ENCODE measurements at places on chromosomes 11 and 22. TPM values are rescaled to one million over a fixed set of nuclear protein-coding genes. Genes with fewer than 3 reads are reported as not detected.

- H3K4me1 ChIP-seq, result no peaks in the 10 kb centered on the region
- no peaks in the 10 kb centered on the region for H3K36me3 ChIP-seq
- H3K4me3 ChIP-seq, result no peak overlapping the region
- no peaks in the 10 kb centered on the region for H3K27me3 ChIP-seq
Measured at GRCh38 chr11:105821372-105821771, 200.7 kb downstream of the MSANTD4 start.

GRCh38 chr22:16717699-16718558, 107.3 kb downstream of the XKR3 start:
- no peak overlapping the region for H3K4me3 ChIP-seq
- H3K36me3 ChIP-seq, result no peaks in the 10 kb centered on the region
- H3K4me1 ChIP-seq, result no peaks in the 10 kb centered on the region
- H3K27ac ChIP-seq, result no peak overlapping the region

GRCh38 chr11:120401506-120401905, 65.3 kb downstream of the ARHGEF12 start:
- DNase-seq, result no peak
- H3K4me3 ChIP-seq, result no peak overlapping the region
- no peaks in the 10 kb centered on the region for H3K36me3 ChIP-seq

Gene TMEM25
- total RNA-seq, result 64.3 TPM

DNA sequence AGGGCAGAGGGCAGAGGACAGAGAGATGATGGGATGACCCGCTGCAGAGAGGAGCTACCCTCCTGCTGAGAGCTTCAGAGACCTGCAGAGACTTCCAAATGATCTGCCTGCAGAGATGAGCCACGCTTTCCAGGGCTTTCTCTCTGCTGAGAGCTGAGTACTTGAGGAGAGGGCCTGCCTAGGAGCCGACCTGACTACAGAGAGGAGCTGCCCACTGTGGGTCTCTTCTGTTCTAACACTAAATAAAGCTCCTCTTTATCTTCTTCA, 45.9 kb upstream of the SC5D start:
- no peak for DNase-seq
- H3K27me3 ChIP-seq, result no peaks in the 10 kb centered on the region
- no peaks in the 10 kb centered on the region for H3K36me3 ChIP-seq
- H3K27ac ChIP-seq, result no peak overlapping the region

DNA sequence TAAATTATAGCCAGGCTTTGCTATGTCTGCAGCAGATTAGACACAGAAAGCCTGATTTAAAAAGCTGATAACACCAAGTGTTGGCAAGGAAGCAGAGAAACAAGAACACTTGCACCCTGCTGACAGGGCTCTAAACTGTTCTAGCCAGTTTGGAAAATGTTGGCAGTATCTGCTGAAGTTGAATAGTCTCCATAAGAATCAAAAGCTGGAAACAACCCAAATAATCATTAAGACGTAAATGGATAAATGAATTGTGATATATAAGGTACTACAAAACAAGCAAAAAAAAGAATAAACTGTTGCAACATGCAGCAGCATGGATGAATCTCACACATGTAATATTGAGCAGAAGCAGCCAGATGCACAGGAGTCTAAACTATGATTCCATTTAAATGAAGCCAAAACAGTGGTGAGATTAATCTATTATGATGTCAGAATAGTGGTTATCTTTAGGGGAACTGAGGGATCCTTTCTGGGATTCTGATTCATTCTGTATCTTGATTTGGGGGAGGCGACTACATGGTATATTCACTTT, 40.4 kb upstream of the ADORA2A start:
- H3K36me3 ChIP-seq, result no peaks in the 10 kb centered on the region
- DNase-seq, result no peak
- H3K4me3 ChIP-seq, result no peak overlapping the region

All from adrenal gland (tissue), 19 donors.